ENCODE measurements at places on chromosomes 4 and X. TPM values are rescaled to one million over a fixed set of nuclear protein-coding genes. Genes with fewer than 3 reads are reported as not detected.

DNA sequence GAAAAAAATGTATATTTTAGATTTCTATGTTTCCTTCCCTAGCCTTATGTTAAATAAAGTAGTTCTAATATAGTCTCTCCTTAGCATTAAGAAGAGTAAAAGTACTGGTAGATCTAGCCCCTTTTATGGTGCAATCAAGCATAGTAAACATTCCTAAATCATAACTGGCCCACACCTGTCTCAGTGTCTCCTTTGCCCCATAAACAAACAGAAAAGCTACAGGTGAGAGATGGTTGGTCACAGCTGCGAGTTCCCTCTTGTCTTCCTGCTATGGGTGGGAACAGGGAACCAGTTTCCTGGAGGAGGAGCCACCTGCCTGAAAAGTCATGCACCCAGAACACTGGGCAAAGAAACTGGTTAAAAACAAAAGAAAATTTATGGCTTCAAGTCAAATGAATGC lies 16.6 kb downstream of the SOWAHB start:
- H3K36me3 ChIP-seq, result no peaks in the 10 kb centered on the region
- peak; percentile 59 for DNase-seq
- H3K4me1 ChIP-seq, result no peaks in the 10 kb centered on the region
- no peaks in the 10 kb centered on the region for H3K27me3 ChIP-seq
- no peak overlapping the region for H3K27ac ChIP-seq
- H3K4me3 ChIP-seq, result no peak overlapping the region

DNA sequence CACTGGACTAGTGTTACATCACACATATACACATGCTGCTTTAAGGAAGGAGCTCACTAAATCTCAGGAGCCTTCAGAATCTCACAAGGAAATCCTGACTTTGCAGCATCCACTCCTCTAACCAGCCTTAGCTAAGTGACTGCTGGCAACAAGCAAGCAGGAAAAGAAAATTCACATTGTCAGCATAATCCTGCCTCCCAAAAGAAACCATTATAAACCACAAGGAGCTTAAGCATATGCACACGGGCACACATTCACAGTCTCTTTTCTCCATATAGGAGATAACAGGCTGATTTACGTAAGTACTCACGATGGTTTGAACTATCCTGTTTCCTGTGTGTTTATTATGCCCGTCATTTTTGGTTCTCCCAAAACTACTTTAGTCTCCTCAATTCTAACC lies 136.3 kb downstream of the TMEM144 start:
- peaks cover 11% of the 10 kb centered on the region for H3K4me1 ChIP-seq
- H3K36me3 ChIP-seq, result no peaks in the 10 kb centered on the region
- H3K27ac ChIP-seq, result no peak overlapping the region
- DNase-seq, result no peak

Gene MAGEB2
- not detected for total RNA-seq

Gene BMP3
- total RNA-seq, result not detected
